Left ventricle myocardium superior (tissue), 1 donor: ENCODE measurements at places on chromosomes 3 and 15. TPM values are rescaled to one million over a fixed set of nuclear protein-coding genes. Genes with fewer than 3 reads are reported as not detected.
A peak's percentile ranks its signal among the peaks of the same experiment; 100 is the strongest.

- no peak for DNase-seq
These were observed 50.5 kb upstream of the UBP1 start for GRCh38 chr3:33490641-33491241.

DNA sequence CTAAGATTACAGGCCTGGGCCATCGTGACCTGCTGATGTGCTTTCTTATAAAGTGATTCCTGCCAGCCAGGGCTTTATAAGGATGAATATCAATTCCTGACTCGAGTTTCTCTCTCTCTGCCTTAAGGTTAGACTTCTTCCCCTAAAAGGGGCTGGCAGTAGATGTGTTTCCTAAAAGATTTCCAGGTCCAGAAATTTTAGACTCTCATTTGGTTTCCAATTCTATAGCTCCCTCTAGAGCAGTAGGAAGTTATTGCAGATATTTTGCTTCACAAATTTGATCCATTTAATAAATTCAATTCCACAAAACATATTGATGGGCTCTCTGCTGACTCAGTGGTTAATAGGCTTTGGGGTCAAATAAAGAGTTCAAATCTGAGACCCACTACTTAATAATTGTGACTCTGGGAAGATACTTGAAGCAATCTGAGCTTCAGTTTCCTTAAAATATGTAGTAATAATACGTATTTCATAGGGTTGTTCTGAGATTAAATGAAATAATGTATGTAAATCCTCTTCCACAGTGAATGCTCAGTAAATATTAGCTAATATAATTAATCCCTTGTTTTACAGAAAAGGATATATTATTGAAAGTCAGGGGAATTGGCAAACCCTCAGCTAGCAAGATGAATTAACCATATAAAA, 2.1 kb downstream of the TRIM69 start:
- DNase-seq = no peak

GRCh38 chr15:31049682-31050615, 51.6 kb downstream of the TRPM1 start:
- no peak for DNase-seq

- DNase-seq = no peak
These were observed 193.6 kb downstream of the EPHA3 start for GRCh38 chr3:89300981-89301380.

The CLEC3B gene
- 68.0 TPM for total RNA-seq

The ITIH3 gene
- total RNA-seq = not detected

DNA sequence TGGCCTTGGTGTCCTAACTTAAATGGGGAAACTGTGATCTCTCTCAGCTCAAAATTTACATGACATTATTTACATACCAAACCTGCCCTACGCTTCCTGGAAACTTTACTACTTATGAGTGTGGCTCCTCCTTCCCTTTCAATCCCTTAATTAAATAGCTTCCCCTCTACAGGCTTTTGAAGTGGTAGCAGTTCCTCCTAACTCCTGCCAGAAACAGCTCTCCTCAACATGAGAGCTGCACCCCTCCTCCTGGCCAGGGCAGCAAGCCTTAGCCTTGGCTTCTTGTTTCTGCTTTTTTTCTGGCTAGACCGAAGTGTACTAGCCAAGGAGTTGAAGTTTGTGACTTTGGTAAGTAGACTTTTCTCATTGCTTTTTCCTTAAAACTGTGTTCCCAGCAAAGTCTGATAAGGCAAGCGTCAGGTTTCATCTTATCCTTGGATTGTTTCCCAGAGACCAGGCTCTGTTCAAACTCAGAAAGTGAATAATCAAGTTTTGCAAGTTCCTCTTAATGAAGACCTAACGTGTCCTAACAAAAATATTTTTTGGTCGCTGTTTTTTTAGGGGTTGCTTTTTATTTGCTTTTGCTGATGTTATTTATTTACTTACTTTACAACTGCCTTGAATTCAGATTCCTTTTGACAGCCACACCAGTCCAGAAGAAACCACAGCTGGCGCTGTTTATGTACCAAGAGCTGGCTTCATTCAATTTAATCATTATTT, at the start of gene ACP3:
TSS of gene ACP3 (plus strand) at position 179 of the 720 bp plus-strand sequence. CDS start at position 229, 50 bp downstream.
- DNase-seq = peak; percentile 64

The GOLGA8J gene
- not detected for total RNA-seq

- DNase-seq = peak; percentile 66
These were observed 15.6 kb downstream of the SEMA3F start for GRCh38 chr3:50170689-50171088.

DNA sequence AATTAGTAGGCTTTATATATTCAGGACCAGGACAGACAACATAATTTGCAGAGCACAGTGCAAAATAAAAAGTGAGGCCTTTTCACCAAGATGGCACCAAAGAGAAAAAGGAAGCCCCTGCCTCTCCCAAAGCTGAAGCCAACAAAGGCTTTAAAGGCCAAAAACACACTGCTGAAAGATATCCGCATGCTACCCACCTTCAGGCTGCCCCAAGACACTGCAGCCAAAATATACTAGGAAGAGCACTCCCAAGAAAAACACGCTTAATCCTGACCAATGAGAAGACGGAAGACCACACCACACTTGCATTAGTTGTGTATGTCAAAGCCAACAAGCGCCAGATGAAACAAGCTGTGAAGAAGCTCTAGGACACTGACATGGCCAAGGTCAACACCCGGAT, 38.0 kb downstream of the PIK3CB start:
- DNase-seq = no peak

- no peak for DNase-seq
These were observed 36.3 kb downstream of the MLH1 start for GRCh38 chr3:37029516-37030163.

- no peak for DNase-seq
These were observed 136.8 kb upstream of the PLXNA1 start for GRCh38 chr3:126845920-126846715.
